ENCODE measurements at places on chromosomes 11 and 22. TPM values are rescaled to one million over a fixed set of nuclear protein-coding genes. Genes with fewer than 3 reads are reported as not detected.
A peak's percentile ranks its signal among the peaks of the same experiment; 100 is the strongest.

- H3K4me3 ChIP-seq = no peak overlapping the region
- H3K27me3 ChIP-seq = no peaks in the 10 kb centered on the region
- H3K27ac ChIP-seq = no peak overlapping the region
- no peaks in the 10 kb centered on the region for H3K36me3 ChIP-seq
Measured at GRCh38 chr11:94732617-94733281, 35.4 kb upstream of the AMOTL1 start.

The CSNK1E gene
- total RNA-seq = 63.0 TPM

- no peaks in the 10 kb centered on the region for H3K36me3 ChIP-seq
- DNase-seq = peak; percentile 44
- H3K4me3 ChIP-seq = peak overlapping the region; percentile 32
- peaks cover 100% of the 10 kb centered on the region for H3K4me1 ChIP-seq
- H3K27me3 ChIP-seq = no peaks in the 10 kb centered on the region
Measured at GRCh38 chr22:46061501-46062231, 84.7 kb upstream of the WNT7B start.

GRCh38 chr22:30767661-30768060, 73.0 kb downstream of the OSBP2 start:
- H3K4me1 ChIP-seq = peaks cover 6% of the 10 kb centered on the region
- no peaks in the 10 kb centered on the region for H3K36me3 ChIP-seq
- H3K27me3 ChIP-seq = no peaks in the 10 kb centered on the region
- no peak overlapping the region for H3K4me3 ChIP-seq
- no peak for DNase-seq

DNA sequence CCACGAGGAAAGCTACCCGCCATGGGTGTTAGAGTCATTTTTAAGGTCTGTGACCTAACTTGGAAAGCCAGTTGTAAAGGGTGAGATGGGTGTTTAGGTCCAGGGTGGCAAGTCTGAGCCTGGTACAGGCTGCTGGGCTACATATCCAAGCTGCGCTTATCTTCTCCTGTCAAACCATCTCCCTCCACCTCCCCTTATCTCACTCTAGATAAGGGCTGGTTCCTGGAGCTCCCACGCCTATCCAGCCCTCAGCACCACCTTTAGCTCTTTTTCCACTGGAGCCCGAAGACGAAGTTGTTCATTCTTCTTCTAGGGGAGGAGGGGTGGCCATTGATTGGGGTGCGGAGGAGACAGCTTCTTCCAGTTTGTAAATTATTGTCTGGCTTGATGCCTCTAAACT, 48.5 kb downstream of the MICAL2 start:
- peaks cover 26% of the 10 kb centered on the region for H3K4me1 ChIP-seq
- DNase-seq = peak; percentile 40

GRCh38 chr11:12888525-12889158, 120.5 kb upstream of the RASSF10 start:
- H3K27ac ChIP-seq = peak overlapping the region; percentile 34
- peaks cover 20% of the 10 kb centered on the region for H3K36me3 ChIP-seq
- H3K27me3 ChIP-seq = no peaks in the 10 kb centered on the region
- H3K4me1 ChIP-seq = peaks cover 64% of the 10 kb centered on the region

GRCh38 chr11:117009905-117010605, 88.2 kb downstream of the SIK3 start:
- no peaks in the 10 kb centered on the region for H3K36me3 ChIP-seq
- no peak for DNase-seq
- no peaks in the 10 kb centered on the region for H3K27me3 ChIP-seq
- H3K4me3 ChIP-seq = no peak overlapping the region

DNA sequence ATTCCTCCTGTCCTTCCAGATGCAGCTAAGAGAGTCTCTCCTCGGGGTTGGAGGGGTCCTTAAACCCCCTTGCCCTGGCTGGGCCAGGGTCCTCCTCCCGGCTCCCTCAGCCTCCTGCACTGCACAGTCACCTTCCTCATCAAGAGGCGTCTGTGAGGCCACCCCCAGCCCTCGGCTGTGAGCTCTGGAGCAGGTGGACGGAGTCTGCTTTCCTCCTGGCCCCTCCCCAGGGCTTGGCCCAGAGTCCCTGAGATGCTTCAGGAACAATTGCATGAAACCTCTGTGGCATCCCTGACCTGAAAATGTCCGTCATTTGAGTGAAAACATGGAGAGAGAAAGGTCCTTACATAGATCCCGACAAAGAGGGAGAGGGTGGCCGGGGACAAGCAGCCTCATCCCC, 6.7 kb upstream of the FGF3 start:
- H3K27ac ChIP-seq = no peak overlapping the region
- H3K36me3 ChIP-seq = no peaks in the 10 kb centered on the region
- H3K27me3 ChIP-seq = peaks cover 9% of the 10 kb centered on the region
- DNase-seq = no peak
- no peak overlapping the region for H3K4me3 ChIP-seq

DNA sequence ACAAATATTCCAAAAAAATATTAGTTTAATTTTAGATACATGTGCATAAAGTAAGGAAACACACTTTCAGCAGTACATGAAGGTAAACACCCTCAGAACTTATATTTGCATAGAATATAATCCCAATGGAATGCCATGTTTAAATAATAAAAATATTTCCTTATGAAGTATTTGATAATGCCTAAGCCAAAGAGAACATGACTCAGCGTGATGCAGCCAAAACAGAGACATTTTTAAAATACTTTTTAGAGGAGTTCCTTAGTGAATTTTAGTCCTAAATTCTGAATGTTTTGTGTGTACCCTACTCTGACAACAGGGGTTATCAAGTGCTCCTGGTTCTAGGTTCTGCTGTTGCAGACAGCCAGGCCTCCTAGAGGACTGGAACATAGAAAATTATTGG, 39.1 kb upstream of the POU2AF2 start:
- no peak overlapping the region for H3K4me3 ChIP-seq
- no peaks in the 10 kb centered on the region for H3K4me1 ChIP-seq
- H3K27me3 ChIP-seq = no peaks in the 10 kb centered on the region
- no peaks in the 10 kb centered on the region for H3K36me3 ChIP-seq
- H3K27ac ChIP-seq = no peak overlapping the region
- peak; percentile 19 for DNase-seq

The STIM1 gene
- total RNA-seq = 21.4 TPM

The ART1 gene
- total RNA-seq = not detected

- DNase-seq = no peak
- no peak overlapping the region for H3K4me3 ChIP-seq
Measured at GRCh38 chr11:21635394-21636145, 557.3 kb upstream of the ANO5 start.

DNA sequence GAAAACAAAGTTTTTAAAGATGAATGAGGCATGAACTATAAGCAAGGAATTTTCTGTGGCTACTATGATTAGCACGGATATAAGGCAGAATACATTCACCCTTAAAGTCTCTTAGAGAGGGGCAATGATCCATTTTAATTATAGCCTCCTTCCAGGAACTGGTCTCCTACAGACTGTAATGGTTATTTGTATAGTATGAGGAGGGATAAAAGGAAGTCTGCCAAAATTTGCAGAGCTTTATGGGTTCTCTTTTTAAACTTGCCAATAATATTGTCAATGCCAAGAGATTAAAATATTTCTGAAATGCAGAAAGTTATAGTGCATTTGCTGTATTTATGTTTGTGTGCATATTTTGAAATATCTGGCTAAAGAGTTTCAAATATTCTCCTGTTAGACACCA, 271.4 kb upstream of the LUZP2 start:
- no peaks in the 10 kb centered on the region for H3K36me3 ChIP-seq
- DNase-seq = no peak

DNA sequence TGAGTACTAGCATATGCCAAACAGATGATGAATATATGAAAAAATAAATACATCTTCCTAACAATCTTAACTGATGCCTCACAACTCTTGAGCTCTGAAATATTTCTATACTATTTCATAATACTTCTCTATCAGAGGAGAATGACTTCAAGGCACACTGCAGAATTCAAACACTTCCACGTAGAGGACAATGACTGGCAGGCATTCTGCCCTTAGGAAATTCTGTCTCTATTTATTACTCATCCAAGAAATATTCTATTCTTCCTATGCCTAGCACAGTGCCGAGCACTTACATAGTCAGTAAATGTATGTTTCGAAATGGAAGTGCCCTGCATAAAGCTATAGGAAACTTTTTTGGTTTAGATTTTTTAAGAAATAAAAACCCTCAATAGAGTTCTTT, 809.1 kb downstream of the DLG2 start:
- DNase-seq = no peak
- H3K4me1 ChIP-seq = no peaks in the 10 kb centered on the region
- H3K27ac ChIP-seq = no peak overlapping the region
- H3K27me3 ChIP-seq = no peaks in the 10 kb centered on the region
- H3K4me3 ChIP-seq = no peak overlapping the region
- H3K36me3 ChIP-seq = no peaks in the 10 kb centered on the region

The APOA4 gene
- total RNA-seq = not detected

The TEX54 gene
- total RNA-seq = not detected

DNA sequence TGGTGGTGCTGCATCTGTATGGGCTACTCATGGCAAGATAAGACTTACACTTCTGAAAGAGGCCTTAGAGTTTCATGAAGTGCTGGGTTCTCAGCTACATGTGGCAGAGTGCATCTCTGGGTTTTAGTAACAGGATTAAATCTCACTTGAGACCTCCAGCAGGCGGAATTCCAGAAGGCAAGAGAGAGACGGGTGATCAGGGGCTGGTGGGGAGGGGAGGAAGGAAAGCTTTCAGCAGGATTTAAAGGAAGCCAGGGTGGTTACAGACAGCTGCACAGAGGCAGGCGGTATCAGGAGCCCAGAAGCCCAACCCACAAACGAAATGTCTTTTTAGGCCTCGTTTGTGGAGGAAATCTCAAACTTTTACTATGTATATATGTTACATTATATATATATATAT, 56.2 kb upstream of the CD82 start:
- H3K27ac ChIP-seq = no peak overlapping the region
- H3K4me3 ChIP-seq = no peak overlapping the region
- H3K36me3 ChIP-seq = no peaks in the 10 kb centered on the region

GRCh38 chr11:1128311-1129142, 29.2 kb upstream of the MUC5AC start:
- no peaks in the 10 kb centered on the region for H3K36me3 ChIP-seq
- H3K27me3 ChIP-seq = no peaks in the 10 kb centered on the region
- H3K4me1 ChIP-seq = no peaks in the 10 kb centered on the region
- peak; percentile 67 for DNase-seq
- H3K27ac ChIP-seq = peak overlapping the region; percentile 74

DNA sequence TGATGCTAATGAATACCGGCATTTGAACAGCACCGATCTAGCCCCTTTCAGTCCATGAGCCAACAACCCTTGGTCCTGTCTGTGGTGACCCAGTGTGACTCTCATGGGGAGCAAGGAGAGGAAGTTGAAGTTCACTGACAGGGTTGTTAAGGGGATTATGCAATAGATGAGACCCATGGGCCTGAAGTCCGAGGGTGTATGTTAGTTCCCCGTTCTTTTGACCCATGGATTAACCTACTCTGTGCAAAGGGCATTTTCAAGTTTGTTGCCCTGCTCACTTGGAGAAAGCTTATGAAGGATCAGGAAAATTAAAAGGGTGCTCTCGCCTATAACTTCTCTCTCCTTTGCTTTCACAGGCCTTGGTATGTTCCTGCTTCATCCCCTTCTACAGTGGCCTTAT, 4.9 kb downstream of the PNPLA3 start:
- H3K36me3 ChIP-seq = no peaks in the 10 kb centered on the region
- H3K4me3 ChIP-seq = no peak overlapping the region
- peaks cover 15% of the 10 kb centered on the region for H3K27me3 ChIP-seq

GRCh38 chr11:116199182-116199581, 573.6 kb downstream of the BUD13 start:
- H3K27ac ChIP-seq = no peak overlapping the region
- no peaks in the 10 kb centered on the region for H3K36me3 ChIP-seq
- no peaks in the 10 kb centered on the region for H3K27me3 ChIP-seq
- DNase-seq = no peak

- H3K27me3 ChIP-seq = no peaks in the 10 kb centered on the region
- no peaks in the 10 kb centered on the region for H3K4me1 ChIP-seq
- no peak overlapping the region for H3K4me3 ChIP-seq
Measured at GRCh38 chr11:101567071-101567470, 16.7 kb downstream of the TRPC6 start.

DNA sequence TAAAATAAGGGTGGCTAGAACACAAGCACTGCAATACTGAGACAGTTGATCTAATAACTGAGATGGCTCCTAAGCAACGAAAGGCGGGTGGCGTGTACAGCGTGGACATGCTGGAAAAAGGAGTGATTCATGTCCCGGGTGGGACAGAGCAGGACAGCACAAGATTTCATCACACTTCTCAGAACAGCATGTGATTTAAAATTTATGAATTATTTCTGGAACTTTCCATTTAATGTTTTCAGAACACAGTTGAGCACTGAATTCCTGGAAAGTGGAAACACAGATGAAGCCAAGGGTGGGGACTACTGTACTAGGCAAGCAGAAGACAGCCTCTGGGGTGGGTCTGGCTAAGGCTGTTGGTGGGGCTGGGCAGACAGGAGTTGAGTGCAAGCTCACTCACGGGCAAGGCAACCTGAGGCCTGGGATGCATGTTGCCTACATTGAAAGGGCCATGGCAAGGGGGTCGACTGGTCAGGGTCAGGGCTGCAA, 165.6 kb upstream of the DDI1 start:
- no peaks in the 10 kb centered on the region for H3K27me3 ChIP-seq
- peak; percentile 15 for DNase-seq
- no peak overlapping the region for H3K27ac ChIP-seq
- no peak overlapping the region for H3K4me3 ChIP-seq
- H3K36me3 ChIP-seq = no peaks in the 10 kb centered on the region

GRCh38 chr11:75577207-75577606, 15.2 kb downstream of the SERPINH1 start:
- H3K4me1 ChIP-seq = peaks cover 20% of the 10 kb centered on the region
- DNase-seq = peak; percentile 52
- peaks cover 14% of the 10 kb centered on the region for H3K36me3 ChIP-seq

DNA sequence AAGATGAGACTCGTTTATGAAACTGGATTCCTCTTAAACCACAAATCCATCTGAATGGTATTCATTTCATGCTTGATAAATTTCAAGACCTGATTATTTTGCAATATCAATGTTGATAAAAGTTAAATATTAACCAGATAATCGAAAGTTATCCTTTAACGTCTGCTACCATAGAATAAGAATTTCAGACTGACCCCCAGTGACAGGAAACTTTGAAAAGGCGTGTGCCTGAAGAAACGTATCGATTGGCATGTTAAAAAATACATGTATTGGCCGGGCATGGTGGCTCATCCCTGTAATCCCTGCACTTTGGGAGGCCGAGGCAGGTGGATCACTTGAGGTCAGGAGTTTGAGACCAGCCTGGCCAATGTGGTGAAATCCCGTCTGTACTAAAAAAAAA, 13.9 kb downstream of the SCGB1A1 start:
- H3K4me3 ChIP-seq = no peak overlapping the region
- H3K36me3 ChIP-seq = no peaks in the 10 kb centered on the region
- H3K27me3 ChIP-seq = no peaks in the 10 kb centered on the region
- peaks cover 53% of the 10 kb centered on the region for H3K4me1 ChIP-seq

DNA sequence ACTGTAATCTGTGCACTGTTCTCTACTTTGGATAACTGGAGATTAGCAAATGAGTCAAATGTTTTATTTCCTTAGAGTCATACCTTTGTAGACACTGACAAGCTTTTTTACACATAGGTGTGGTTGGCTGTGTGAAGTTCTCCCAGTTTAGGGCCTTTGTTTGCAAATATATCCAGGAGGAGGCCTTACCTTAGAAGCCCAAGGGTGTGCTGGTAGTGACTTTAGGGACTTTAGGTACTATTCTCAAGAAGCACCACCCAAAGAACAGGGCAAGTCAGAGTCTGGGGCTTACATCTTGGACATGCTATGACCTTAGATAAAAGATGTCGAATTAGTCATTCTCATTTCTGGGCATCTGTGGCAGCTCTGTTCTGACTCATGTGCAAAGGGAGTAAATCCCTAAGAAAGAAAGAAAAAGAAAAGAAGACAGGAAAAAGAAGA, 4.8 kb upstream of the FAR1 start:
- H3K36me3 ChIP-seq = no peaks in the 10 kb centered on the region
- no peak overlapping the region for H3K4me3 ChIP-seq
- no peaks in the 10 kb centered on the region for H3K27me3 ChIP-seq
- DNase-seq = no peak
- H3K4me1 ChIP-seq = peaks cover 9% of the 10 kb centered on the region
